NCI-H2081 treated with DMSO at 0.1 percent for 48 hours (cell line): ENCODE measurements at places on chromosomes 1 and 21.

GRCh38 chr21:31752967-31753366 lies 21.0 kb upstream of the SCAF4 start:
- no peak for DNase-seq

- DNase-seq, result no peak
These were observed 14.5 kb upstream of the IKBKE start for GRCh38 chr1:206455666-206456344.

- no peak for DNase-seq
These were observed 45.9 kb downstream of the ARHGEF10L start for GRCh38 chr1:17585266-17585987.

DNA sequence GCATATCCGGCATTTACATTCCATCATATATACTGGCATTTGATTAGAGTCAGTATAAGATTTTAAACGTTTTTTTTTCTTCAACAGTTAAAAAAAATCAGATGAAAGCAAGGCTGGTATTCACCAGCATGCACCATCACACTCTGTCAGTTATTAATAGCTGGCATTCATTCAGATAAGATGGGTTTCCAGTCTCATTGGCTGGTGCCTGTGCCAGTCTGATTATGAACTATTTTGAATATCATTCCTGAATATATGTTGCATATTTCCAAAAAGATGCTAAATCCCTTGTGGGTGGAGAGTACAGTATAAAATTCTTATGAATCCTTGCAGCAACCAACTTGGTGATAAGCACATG lies 211.7 kb downstream of the GPATCH2 start:
- DNase-seq, result no peak
